Stimulated activated CD8-positive, alpha-beta memory T cell treated with anti-CD3 and anti-CD28 coated beads, Interleukin-2, amount 100 ng/mL, for 1 hour (primary cell): ENCODE measurements at places on chromosomes 3 and 15.

GRCh38 chr3:48435774-48436476 lies 4.0 kb downstream of the CCDC51 start:
- peak; percentile 77 for DNase-seq

GRCh38 chr3:66518126-66518525 lies 17.3 kb upstream of the LRIG1 start:
- no peak for DNase-seq

GRCh38 chr3:176554791-176555654 lies 642.3 kb downstream of the TBL1XR1 start:
- DNase-seq, result no peak

GRCh38 chr15:81029414-81030300 lies 28.9 kb downstream of the TLNRD1 start:
- no peak for DNase-seq

GRCh38 chr15:98167722-98168268 lies 207.3 kb downstream of the ARRDC4 start:
- DNase-seq, result no peak

DNA sequence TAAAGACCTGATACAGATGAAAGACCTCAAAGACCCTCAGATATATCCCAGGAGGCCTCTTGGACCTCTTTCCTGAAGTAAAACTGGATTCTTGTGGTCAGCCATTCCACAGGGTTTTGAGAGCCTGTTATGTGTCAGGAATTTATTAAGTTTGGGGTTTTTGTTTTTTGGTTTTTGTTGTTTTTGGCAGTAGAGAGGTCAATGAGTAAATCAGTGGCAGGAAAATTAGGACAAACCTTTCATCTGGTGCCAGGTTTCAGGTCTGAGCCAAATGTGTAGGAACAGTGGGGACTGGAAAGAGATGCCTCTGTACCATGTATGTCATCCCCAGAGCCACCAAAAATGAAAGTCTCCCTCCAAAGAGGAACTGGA lies 520.4 kb upstream of the MDFIC2 start:
- no peak for DNase-seq

- DNase-seq, result no peak
Measured at GRCh38 chr15:86915811-86916331, 836.2 kb downstream of the AGBL1 start.

DNA sequence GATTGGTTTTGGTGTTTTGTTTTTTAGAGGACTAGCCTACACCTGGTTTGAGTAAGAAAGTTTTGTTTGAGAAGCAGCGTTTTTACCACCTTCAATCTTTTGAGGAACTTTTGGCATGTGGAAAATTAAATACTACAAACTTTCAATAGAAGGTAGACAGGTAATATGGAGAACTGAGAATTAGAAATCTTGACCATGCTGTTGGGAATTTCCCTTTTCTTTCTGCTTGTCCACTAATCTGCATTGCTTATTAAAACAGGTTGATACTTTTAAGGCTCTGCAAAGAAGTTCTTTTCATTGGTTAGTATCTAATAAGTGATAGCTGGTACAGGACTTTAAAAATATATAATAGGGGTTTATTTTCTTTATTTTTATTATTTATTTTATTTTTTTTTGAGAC lies 31.9 kb downstream of the UBE2E1 start:
- no peak for DNase-seq

GRCh38 chr3:125000661-125001060 lies 55.1 kb downstream of the HEG1 start:
- DNase-seq, result no peak

DNA sequence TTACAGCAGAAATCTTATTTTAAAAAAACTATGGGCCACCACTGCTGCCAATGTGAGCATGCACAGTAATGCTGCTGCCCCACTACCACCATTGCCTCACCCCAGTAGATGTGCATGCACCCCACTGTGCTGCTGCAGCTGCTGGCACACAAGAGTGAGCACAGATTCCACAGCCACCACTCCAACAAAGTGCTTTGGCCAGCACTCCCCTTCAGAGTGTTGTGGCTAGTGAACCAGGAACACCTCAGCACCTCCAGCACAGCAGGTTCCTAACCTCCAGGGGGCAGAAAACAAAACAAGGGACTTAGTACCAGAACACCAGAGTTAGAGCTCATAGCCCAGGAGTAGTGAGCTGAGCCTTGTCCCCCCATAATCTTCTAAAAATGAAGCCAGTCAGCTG lies 629.6 kb downstream of the PYDC2 start:
- no peak for DNase-seq

DNA sequence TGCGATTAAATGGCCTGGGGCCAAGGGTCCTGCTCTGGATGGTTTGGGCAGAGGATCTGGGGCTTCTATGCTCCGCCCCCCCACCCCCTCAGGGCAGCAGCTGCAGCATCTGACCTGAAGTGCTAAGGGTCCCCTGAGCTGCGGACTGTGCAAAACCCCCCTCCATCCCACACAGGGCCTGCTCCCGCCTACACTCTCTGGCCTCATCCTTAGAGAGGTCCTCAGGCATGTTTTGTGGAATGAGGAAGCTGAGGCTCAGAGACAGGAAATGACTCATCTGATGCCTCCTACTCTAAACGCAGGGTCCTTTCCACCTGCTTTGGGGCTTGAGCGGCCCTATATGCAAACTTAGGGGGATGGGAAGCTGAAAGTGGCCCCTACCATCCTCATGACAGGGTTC lies 59.5 kb upstream of the CTSH start:
- no peak for DNase-seq

- DNase-seq, result no peak
Measured at GRCh38 chr15:59590027-59590426, 21.6 kb upstream of the GCNT3 start.

DNA sequence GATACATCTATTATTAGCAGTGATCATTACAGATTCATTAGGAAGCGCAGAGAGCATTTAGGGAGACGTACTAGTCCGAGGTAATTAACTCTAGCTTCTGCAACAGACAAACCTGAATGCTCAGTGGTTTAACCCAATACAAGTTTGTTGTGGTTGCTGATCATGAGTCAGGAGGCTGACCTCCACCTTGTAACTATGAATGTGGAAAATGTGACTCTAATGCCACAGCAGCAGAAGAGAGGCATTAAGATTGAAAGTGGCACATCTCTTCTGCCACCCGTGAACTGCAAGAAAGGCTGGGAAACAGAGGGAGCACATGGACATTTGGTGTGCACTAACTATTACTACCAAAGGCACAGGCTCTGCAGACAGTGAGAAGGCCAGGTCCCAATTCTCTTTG lies 71.2 kb upstream of the C3orf80 start:
- no peak for DNase-seq

GRCh38 chr15:74336061-74337005 lies 31.1 kb downstream of the CYP11A1 start:
- DNase-seq, result no peak

DNA sequence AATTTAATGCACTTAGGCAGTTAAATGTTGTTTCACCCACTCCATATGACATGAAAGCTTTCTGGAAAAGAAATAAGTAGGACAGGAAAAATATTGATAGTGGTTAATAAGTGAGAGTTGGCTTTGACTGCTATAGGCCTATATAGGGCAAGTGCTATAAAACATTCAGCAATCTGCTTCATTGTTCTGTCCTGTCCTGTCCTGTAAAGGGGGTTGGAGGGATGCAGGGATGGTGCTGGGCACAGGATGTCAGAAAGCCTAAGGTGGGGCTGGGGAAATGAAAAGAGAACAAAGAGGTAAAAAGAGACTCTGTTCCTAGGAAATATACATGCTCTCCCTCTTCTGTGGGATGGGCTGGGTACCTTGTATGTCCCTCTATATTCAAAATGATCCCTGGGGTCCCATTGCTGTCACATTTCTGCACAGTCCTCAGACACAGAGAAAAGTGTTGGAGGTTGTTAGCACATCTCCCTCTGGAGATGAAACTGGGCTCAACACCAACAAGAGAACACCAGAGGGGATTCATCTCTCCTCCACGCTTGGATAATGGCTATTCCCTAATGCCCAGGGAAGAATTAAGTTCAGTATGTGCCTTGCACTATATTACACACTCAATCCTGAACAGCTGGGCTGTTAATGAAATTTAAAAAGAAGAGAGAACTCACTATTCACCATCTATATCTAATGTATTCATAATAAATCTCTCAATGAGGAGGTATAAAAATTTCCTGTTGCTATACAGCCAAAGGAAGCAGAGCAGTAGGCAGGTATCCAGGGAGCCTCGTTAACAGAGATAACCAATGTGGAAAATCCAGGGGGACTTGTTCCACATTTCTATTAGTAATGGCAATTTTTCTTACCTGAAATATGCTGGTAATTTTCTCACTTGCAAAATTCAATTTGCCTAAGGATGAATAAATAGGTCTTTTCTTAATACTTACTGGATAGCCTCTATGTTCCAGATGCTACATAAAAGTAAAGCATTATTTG lies 108.1 kb upstream of the ZBED2 start:
- DNase-seq, result no peak

DNA sequence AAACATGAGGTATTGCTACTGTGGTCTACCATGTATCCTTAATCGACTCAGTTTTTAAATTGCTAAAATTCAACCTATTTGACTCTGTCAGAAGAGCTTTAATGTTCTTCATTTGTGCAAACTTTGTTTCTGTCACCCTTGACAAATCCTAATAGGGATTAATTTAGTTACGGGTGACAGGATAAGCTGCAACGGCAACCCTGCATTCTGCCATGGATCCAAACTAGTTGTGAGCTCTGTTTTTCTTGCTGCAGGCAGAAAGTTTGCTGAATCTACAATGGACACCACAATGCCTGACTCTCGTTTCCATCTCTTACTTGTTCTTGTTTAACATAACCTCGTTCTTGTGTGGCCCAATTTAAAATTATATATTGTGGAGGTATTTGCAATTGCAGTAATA lies 352.3 kb downstream of the ROBO2 start:
- DNase-seq, result no peak

- no peak for DNase-seq
Measured at GRCh38 chr15:62818691-62819090, 223.9 kb upstream of the TPM1 start.

DNA sequence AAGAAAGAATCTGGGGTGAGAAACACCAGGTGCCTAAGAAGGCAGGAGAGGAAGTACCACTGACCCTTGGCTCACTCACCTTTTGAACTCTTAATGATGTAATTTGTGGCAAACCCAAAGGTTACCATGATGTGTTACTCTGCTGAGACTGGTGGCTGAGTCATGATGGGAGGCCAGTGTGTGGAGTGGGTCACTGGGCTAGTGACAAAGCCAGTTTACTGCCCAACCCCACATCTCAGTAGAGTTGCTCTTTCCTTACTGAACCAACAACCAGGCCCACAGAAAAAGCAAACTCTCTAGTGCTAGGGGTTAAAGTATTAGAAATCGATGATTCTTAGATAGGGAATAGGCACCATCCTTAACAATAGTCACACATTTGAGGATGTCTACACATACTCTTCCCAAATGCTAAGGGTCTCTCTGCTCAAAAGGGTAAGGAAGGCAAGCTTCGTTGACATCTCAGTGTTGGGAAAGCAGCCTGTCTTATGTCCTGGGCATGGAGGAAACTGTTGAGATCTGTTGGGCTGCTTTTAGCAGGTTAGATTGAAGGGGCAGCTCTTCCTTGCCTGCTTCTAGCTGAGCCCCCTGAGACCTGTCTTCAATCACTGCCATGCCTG lies 3.1 kb downstream of the RBP2 start:
- no peak for DNase-seq

- DNase-seq, result peak; percentile 10
Measured at GRCh38 chr3:10758304-10759037, 57.6 kb upstream of the SLC6A11 start.

DNA sequence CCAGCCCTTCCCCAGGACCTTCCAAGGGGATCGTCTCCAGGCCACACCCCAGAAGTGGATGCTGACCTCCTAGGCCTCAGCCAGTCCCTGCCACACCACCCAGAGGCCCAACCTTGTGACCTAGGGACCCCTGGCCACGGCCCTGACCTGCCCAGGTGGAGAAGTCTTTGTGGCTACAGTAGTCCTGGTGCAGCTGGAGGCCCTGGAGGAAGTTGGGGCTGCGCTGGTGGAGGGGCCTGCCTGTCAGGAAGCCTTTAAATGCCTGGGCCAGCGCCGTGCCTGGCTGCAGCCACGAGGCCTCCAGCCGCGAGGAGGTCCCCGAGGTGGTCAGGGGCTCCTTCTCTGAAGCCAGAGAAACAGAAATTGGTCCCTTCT lies 23.4 kb downstream of the PLA2G4D start:
- no peak for DNase-seq

- no peak for DNase-seq
Measured at GRCh38 chr3:30943206-30943605, 48.7 kb upstream of the GADL1 start.

- DNase-seq, result no peak
Measured at GRCh38 chr15:57298204-57298603, 78.1 kb upstream of the CGNL1 start.

- no peak for DNase-seq
Measured at GRCh38 chr3:111650378-111651275, 55.5 kb upstream of the ZBED2 start.

DNA sequence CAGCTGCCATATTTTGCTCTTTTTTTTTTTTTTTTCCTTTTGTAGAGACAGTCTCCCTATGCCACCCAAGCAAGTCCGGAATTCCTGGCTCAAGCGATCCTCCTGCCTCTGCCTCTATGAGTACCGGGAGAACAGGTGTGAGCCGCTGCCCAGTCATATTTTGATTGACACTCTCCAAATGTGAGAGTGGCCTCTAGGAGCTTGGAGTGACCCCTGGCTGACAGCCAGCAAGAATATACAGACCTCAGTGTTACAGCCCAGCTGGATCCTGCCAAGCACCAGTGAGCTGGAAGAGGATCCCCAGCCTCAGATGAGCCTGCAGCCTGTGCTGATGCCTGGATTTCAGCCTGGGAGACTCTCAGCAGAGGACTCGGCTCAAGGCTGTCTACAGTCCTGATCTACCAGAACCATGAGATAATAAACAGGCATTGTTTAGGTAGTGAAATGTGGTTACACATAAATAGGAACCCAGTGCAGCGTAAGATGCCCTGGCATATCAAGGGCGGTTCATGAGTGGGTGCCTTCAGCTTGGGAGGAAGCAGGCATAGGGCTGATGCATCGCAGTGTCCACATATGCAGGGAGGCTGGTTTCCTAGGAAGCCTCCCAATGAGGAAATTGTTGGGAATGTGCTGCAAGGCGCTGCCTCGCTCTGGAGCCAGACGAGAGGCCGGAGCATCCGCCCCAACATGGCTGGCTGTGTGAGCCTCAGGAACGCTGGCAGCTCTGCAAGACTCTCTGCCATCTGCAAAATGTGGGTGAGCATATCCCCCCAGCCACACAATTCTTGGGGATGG lies 38.9 kb upstream of the ATP10A start:
- no peak for DNase-seq

DNA sequence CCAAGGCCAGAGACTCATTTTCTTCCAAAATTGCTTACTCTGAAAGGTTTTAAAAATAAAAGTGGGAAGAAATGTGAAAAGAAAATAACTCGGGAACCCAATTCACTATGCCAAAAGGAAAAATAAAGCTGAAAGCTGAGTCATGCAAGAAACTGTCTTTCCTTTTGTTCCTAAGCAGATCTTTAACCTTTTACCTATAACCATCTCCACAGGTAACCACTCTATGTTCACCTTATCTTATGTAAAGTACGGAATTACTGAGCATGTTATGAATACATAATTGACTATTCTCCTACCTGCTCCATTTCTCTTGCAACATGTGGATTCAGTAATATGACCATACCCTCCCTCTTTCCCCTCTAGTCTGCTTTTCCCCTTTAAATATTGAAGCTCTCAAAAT lies 62.0 kb downstream of the MINDY4B start:
- DNase-seq, result no peak
